ENCODE measurements at places on chromosomes 3 and 15.
A peak's percentile ranks its signal among the peaks of the same experiment; 100 is the strongest.

DNA sequence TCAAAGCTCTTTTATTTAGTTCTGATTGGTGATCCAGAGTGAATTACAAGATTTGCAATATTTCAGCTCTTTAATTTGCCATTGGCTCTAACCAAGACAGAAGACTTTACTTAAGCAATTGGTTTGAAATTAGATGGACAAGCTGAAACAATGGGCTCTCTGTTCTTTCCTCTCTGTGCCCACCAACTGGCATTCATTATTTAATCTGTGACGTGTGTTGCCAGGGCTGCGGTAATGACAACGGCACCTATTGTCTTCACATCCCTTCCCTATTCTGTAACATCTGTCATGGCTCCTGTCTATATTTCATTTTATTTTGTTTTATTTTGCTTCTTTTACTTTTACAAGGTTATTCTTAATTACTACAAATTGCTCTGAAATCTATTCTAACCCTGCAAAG, 33.9 kb downstream of the PLD1 start:
- no peak for DNase-seq

- no peak for DNase-seq
Observed at GRCh38 chr15:50996641-50997040, 88.2 kb downstream of the AP4E1 start.

- no peak for DNase-seq
Observed at GRCh38 chr3:127690823-127691452, 18.2 kb downstream of the ABTB1 start.

DNA sequence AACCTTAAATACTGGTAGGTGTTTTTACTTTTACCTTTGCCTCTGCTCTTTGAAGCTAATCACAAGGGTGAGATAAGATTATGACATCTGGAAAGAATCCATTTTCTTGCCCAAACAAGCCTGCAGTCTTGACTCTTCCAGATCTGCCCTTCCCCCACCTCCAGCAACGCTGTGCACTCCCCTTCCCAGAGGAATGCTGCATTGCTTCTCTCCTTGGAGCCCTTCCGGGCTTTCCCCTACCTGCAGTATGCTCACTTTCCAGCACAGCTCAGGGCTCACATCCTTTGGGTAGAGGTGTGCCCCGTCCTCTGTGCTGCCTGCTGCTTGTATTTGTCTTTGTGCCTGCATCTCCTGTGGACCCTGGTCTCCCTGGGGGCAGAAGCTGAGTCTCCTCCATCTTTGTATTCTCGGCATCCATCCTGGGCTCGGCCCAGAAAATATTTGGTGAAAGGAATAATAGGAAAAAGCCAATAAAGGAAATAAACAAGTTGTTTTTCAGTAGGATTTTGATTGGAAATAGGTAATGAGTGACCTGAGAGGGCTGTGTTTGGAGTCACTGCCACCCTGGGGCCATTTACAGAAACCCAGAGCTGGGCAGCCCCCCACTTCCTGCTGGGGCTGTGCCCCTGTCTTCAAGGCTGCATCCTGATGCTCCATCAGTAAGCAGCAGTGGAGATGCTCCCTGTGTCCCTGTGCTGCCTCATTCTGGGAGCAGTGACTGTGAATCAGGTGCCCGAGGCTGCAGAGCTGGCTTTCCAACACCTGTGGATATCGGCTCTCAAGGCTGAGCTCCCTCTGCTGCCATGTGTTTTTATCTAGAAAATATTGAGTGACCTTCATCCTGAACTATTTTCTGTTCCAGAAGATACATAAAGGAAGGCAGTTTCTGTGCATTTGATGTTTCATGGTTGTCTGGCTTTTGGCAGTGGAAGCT, 117.5 kb downstream of the EEFSEC start:
- DNase-seq = no peak

DNA sequence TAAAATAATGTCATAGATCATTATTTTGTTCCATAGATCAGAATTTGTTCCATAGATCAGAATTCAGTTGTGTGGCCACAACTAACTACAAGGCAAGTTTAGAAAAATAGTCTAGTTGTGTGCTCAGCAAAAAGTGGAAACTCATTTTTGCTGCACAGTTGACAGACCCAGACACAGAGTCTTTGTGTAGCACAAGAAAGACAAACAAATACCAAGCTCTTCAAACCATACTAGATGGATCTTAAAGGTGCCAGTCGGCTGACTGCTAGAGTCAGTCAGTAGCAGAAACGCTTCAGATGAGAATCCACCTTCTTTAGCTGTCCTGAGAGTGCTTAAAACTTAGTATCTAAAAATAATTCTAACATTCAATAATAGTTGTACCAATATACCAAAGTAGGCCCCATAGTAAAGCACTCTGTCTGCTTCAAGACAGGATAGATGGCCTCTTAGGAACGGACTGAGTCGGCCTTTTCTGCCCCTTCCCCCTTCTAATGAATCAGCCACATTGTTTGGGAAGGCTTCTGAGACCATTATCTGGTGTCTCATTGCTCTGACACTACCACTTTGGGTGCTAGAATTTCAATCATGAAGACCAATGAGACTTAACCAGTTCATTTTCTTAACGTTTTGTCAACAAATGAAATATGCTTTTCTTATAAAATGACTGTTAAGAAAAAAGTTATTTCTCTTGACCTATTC, 27.7 kb upstream of the SLC4A7 start:
- DNase-seq = no peak

- no peak for DNase-seq
Observed at GRCh38 chr3:140122183-140122582, 187.2 kb downstream of the CLSTN2 start.

DNA sequence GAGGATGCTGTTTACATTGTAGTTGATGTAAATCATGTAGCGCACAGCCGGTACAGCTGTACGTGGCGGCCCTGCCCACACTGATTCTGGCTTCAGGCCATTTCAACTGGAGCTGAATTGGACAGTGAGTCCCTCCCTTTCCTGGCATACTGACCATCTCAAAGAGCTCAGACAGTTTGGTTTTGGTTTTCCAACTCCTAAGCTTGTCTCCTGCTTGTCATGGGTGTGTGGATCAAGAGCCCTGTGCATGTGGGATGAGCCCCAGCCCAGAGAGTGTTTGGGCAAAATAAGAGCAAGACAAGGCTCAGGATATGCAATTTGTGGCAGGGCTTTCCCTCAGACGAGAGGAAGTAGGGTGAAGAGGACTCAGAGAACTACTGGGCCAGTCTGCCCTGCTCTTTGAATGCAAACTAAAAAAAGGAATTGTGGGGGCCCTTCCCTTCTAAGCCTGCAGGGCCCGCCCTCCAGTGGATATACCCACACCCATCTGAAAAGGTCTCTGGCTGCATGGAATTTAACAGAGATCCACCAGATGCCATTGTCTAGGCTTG, 13.3 kb downstream of the ITGA11 start:
- no peak for DNase-seq

DNA sequence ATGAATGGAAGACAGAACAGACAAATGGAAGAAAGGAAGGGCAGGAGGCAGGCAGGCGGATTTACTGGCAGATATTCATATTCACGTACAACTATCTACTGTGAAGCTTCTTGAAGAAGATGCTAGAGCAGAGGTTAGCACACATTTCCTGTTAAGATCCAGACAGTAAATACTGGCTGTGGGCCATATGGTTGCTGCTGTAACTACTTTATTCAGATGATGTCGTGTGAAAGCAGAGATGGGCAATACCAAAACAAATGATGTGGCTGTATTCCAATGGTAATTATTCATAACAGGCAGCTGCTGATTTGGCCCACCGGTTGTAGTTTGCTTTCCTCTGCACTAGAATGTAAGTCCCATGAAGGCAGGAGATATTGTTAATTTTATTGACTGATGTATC, 115.7 kb upstream of the PRTG start:
- DNase-seq = no peak

DNA sequence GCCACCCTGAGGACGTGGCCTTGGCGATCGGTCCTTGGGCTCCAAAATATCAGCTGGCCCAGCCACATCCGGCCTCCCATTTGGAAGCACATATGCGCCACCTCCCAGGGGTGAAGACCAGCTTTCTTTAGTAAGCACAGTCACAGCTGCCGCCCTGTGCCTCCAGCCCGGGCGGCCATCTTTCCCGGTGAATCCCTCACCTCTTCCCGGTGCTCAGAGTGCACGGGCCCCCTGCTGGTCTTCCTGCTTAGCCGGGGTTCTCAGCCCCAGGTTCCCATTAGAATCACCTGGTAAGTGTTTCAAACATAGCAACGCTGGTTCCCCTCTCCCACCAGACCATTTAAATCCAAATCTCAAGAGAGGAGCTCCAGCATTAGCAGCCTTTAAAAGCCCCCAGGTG, 232.2 kb downstream of the VPS13C start:
- no peak for DNase-seq

DNA sequence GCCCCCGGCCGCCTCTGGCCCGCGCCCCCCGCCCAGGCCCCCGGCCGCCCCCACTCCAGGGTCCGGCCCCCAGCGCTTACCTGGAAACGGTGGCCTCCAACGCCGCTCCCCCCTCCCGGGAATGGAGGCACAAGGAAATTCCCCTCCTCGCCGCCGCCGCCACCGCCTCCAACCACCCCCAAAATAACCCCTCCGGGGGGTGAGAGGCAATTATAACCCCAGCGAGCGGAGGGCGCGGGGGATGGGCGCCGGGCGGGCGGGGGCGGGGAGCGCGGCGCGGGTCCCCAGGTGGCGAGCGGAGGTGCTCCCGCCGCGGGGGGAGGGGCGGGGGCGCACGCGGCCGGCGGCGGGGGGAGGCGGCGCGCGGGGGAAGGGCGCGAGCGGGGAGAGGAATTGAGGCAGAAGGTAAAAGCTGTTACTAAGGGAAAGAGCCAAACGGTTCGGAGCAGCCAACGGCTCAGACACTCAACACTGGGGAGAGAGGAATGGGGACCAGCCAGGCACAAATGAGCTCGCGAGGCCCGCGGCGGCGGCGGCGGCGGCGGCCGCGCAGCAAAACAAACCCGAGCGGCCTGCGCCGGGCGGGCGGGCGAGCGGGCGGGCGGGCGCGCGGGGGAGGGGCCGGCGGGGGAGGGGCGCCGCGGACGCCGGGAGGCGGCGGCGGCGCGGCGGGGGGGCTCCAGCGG, at the start of gene TBL1XR1:
Gene TBL1XR1, minus strand, starts transcription at position 442 of the 686 bp plus-strand sequence. CDS start 132,505 bp downstream, outside the sequence.
- peak; percentile 94 for DNase-seq

- DNase-seq = no peak
Observed at GRCh38 chr3:124491875-124492274, 238.4 kb upstream of the UMPS start.

DNA sequence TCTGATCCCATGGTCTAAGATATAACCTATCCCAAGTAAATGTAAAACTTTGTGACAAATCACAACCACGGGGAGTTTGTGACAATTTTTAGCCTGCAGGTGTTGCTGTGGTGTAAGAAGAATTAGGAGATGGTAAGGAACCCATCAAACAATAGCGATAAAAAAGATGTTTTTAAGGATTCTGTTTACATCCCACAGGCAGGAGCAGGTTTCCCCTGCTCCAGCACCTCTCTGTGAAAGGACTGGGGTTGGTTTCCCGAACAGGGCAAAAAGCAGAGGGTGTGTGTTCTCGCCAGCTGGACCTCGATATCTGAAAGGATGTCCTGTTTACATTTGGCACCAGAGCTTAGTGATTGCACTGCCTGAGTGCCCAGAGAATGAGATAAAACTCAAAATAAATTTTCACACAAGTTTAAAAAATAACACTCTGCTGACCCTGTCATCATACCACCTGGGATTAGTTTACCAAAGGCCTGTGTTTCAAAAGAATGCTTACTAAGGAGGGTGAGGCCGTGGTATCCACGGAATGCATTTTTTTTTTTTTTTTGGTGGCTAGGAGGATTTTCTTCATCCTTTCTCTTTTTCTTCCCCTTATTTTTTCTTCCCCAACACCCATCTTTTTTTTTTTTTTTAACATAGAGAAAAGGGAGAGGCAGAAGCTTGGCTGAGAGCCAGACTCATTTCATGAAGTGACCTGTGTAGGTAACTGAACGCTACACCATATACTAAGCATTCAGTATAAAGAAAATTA, 151.8 kb upstream of the DPH6 start:
- no peak for DNase-seq

Measured in CD8-positive, alpha-beta memory T cell (primary cell).